NCI-H774 (cell line): ENCODE measurements at places on chromosomes 3 and 15.

GRCh38 chr15:58705105-58705504 lies 44.4 kb downstream of the ADAM10 start:
- DNase-seq, result no peak

GRCh38 chr15:81293728-81294515 lies 30.0 kb downstream of the STARD5 start:
- no peak for DNase-seq

DNA sequence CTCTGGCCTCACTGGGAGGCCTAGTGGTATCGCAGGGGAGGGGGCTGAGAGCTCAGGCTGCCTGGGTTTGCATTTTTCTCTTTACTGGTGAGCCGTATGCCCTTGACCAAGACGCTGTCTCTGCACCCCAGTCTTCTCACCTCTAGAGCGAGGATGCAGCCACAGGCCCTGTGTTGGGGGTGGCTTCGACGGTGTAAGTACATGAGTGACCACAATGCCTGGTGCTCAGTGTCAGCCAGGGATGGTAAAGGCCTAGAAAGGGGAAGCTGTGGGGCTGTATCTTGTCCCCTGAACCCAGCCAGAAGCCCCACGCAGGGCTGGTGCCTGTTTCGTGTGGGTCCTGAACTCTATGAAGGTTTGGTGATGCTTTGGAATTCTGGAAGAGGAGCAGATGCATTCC lies 19.8 kb downstream of the SYNM start:
- no peak for DNase-seq

GRCh38 chr3:49410846-49411534 lies 786 bp downstream of the RHOA start:
- DNase-seq, result no peak

DNA sequence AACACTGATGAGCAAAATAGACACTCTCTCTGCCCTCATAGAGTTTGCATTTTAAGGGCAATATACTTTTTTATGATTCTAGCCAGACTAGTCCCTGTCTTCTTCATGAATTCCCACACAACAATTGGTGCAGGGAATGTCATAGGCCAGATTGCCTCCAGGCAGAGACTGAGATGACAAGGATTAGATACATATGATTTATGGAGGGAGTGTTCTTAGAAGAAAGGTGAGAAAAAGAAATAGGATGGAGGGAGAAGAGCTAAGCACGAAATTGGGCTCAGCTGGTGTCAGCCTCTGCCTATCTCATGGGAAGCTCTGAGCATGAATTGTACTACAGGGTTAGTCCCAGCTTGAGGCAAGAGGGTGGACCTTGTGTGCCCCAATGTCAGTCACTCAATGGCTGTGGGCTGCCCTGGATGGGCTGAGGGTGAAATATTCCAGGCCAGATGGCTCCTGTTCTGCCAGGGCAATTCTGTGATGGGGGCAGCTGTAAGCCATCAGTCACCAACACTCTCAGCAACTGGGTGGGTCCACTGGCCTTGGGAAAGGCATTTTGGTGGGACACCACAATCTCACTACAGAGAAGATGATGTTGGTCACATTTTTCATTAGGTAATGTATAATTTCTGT lies 31.1 kb downstream of the EIF1B start:
- DNase-seq, result no peak

GRCh38 chr3:94596887-94597566 lies 534.2 kb downstream of the NSUN3 start:
- DNase-seq, result no peak

GRCh38 chr3:15384510-15385237 lies 42.7 kb downstream of the METTL6 start:
- no peak for DNase-seq

DNA sequence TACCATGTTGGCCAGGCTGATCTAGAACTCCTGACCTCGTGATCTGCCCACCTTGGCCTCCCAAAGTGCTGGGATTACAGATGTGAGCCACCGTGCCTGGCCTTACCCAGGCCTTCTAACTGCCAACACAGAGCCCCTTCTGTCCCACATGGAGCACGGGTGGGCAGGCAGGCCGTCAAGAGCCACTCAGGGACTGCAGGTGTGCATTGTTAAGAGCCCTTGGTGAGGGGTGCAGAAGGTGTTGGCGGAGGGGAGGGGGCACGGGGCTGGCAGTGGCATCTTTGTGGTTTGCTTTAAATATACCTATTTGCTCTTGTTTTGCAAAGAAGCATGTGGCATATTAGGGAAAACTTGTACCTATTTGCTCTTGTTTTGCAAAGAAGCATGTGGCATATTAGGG lies 37.3 kb downstream of the SMAD6 start:
- DNase-seq, result no peak

DNA sequence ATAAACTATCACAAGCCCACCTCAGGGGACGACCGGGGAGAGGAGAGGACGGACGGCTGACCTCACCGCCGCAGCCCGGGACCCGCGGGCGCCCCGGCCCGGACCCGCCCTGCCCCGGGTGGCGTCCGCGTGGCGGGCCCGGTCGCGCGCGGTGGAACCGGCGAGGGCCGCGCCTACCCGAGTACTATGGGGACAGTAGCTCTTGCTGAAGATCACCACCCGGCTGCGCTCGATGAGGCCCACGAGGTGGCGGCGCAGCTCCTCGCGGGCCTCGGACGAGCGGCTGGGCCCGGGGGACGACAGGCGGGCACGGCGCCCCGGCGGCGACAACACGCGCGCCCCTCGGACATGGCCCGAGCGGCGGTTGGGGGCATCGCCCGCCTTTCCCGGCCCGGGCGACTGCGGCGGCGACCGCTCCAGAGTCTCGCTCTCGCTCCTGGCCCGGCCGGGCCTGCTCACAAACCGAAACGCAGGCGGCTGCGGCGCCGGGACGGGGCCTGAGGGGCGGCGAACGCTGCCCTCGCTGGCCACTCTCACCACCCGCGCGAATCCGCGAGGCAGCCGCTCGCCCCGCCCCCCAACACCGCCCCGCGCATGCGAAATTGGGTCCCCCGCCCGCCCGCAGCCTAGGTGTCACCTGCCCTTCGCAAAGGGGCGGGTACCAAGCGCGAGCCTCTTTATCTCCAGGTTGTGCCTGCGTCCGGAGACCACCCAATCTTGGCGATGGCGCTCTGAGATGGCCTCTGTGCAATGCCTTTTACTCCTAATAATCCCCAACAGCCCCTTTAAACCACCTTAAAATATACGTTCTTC lies at the start of gene TXNRD3:
Gene TXNRD3 (minus strand): TSS at position 554 of the 813 bp plus-strand sequence.
- peak; percentile 80 for DNase-seq

- DNase-seq, result no peak
Observed at GRCh38 chr15:65512189-65512588, 5.3 kb downstream of the DPP8 start.

DNA sequence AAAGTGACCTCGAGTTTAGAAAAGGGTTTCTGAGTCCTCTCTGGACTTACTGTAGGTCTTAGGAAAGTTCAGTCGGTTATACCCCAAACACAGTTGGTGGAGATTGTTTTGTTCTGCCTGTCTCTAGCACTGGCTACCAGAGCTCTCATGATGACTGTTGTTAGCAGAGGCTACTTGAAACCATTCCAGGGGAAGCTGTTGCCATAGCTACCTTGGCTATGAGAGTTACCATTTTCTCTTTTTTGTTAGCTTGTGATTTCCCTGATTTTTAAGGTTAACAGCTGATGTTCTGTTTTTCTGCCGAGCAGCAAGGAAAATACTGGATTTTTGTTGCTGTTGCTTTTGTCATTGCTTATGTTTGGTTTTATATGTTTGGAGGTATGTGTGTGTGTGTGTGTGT lies 26.7 kb downstream of the ABHD2 start:
- DNase-seq, result peak; percentile 87

DNA sequence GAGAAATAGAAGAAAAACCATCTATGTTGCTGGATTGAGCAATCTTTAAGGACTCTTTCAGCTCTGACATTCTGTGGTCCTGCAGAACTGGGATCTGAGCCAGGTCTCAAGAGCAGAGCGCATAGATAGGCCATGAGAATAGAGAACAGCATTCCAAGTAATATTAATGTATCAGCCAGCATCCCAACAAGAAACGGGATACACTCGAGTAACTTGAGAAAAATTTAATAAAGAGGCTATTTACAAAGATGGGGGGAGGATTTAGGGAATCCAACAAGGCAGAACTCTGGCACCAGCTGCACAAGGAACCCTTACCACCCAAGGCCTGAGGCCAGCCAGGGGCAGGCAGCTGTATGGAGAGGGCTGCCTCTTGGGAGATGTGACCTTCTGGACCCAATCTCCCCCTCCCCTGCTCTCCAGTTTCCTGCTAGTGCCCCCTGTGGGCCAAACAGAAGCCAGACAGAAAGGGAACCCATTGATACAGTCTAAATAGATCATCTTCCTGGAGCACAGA lies 8.2 kb downstream of the TMOD2 start:
- DNase-seq, result no peak

- DNase-seq, result no peak
Observed at GRCh38 chr15:93205413-93205812, 116.4 kb upstream of the RGMA start.

- DNase-seq, result no peak
Observed at GRCh38 chr15:84858231-84858630, 26.2 kb upstream of the SLC28A1 start.

DNA sequence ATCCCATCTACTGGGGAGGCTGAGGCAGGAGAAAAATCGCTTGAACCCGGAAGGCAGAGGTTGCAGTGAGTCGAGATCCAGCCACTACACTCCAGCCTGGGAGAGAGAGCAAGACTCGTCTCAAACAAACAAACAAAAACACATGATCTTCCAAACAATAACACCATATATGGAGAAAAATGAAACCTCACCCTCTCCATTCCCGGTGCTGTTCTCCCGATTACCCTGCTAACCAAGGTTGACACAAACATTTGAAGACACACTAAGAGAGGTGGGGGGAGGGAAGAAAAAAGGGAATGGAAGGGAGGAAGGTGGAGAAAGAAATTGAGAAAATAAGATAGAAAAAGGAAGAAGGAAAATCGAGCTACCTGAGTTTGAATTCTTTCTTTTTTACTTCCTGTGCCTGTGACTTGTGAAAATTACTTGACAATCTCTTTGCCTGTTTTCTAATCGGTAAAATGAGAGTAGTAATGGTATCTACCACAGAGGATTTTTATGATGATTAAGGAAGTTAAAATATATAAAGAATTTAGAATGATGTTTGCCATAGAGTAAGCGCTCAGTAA lies 1.1 kb upstream of the PLSCR2 start:
- peak; percentile 59 for DNase-seq

DNA sequence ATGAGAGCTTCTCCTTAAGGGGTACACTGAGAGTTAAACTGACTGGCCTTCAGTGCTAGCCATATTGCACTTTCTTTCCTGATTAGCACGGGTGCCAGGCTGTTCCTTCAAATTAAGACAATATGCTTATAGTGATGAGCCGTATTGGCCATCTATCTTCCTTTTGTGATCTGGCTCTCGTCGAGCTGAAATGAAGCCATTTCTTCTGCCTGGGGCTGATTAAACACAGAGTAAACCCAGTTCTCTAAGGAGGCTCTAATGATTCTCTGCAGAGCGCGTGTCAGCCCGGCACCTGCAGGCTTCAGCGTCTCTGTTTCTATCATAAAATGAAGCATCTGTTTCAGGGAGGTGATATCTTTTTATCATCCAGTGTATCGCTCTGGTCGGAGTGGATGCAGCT lies 107.5 kb upstream of the NR2F2 start:
- no peak for DNase-seq

GRCh38 chr3:106877627-106878026 lies 499.6 kb upstream of the CCDC54 start:
- no peak for DNase-seq

DNA sequence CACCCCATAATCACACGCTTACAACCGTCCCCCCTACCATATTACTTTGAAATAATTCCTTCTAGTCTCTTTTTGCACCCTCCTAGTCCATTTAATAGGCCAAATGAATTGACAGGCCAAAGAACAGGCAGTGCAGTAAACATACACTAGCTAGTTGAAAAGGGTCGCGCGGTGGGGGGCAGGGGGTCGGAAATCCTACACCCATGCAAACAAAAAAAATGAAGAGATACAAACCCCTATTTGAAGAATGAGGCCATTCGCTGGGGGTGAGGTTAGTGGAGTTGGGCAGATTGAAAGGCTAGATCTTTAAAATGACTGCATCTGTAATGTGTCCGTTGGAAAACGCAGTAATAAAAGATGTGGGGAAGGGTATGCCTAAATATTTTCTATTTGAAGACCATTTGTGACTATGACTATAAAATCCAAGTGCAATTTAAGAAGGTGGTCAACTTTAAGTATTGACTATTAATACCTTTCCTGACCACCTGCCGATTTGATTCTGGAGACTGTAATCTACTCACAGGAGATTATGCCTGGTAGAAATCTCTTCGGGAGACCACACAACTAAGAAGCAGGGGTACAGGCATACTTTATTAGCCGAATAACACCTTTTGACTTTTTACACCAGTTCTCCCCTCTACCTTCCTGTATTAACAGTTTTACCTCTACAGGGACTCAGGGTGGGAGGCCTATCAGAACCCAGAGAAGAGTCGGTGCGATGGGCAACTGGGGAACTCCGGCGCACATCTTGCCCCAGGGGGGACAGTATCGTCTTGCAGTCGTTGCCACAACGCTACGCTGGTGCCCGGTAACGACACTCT lies 762 bp upstream of the ARL6 start:
- no peak for DNase-seq

DNA sequence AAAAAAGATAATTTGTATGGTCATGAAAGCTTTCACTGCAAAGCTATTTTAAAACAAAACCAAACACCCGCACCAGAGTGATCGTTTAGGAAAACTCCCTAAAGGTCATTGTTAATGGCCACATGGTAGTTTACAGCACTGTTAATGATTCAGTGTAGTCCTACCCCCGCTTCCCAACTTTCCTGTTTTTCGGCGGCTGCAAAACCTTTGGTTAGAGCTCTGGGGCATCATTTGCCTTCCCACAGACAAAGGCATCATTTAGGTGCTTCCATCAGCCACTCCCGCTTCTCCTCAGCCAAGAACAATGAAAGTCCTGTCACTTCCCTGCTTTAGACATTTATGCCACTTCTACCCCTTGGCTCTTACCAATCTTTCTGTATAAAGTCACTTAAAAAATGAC lies 10.6 kb downstream of the MELTF start:
- no peak for DNase-seq

DNA sequence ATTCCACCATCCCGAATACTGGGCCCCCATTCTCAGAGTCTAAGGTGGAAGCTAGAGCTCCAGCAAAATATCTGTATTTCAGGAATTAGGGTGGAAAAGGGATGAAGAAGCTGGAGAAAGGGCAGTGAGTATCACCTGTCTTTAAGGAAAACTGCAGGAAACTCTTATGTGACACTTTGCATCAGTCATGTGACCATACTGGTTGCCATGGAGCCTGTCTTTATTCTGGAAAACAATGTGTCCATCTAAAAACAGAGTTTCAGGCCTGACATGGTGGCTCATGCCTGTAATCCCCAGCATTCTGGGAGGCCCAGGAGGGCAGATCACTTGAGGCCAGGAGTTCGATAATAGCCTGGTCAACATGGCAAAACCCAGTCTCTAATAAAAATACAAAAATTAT lies 52.9 kb upstream of the FSIP1 start:
- no peak for DNase-seq

- DNase-seq, result no peak
Observed at GRCh38 chr15:57782731-57783130, 76.2 kb downstream of the POLR2M start.

- DNase-seq, result no peak
Observed at GRCh38 chr3:184593220-184593927, 31.8 kb downstream of the EPHB3 start.

GRCh38 chr3:11465744-11466616 lies 177.7 kb downstream of the VGLL4 start:
- DNase-seq, result no peak
